ENCODE measurements at places on chromosomes 3 and 15. TPM values are rescaled to one million over a fixed set of nuclear protein-coding genes. Genes with fewer than 3 reads are reported as not detected.

ACOX2 gene
- total RNA-seq = 4.5 TPM

H1-8 gene
- total RNA-seq = not detected

SAMD7 gene
- not detected for total RNA-seq

AP2M1 gene
- 345 TPM for total RNA-seq

CPNE9 gene
- not detected for total RNA-seq

CCRL2 gene
- 14.6 TPM for total RNA-seq

C3orf22 gene
- not detected for total RNA-seq

KNG1 gene
- total RNA-seq = not detected

SLC2A2 gene
- not detected for total RNA-seq

All from thoracic aorta endothelial cell (primary cell).